ENCODE measurements at places on chromosomes 5 and 9.

DNA sequence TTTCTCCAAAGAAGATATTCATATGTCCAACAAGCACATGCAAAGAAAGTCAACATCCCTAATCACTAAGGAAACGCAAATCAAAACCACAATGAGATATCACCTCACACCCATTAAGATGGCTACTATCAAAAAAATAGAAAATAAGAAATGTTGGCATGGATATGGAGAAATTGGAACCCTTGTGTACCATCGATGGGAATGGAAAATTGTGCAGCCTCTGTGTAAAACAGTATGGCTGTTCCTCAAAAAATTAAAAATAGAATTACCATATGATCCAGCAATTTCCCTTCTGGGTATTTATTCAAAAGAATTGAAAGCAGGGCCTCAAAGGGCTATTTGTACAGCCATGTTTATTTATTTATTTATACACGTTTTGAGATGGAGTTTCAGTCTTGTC, 43.0 kb upstream of the HRH2 start:
- no peak for DNase-seq

GRCh38 chr9:16715404-16715803, 155.1 kb downstream of the BNC2 start:
- DNase-seq, result no peak

GRCh38 chr5:143664623-143665022, 147.3 kb upstream of the HMHB1 start:
- no peak for DNase-seq

DNA sequence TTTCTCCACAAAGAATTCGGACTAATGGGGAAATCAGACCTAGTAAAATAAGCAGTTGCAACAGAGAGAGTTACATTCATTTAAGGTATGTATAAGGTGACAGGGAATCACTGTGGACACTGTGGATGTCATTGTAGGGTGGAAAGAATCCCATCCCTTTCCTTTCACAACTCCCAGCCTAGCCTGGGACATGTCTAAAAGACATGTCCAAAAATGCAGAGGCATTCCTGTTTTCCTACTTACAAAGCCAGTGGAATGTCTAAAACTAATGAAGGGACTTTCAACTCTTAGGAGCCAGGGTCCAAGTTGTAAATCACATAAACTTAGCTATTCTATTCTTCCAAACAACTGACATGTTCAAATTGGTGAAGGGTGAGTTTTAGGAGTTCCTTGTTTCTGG, 511.0 kb downstream of the PRELID2 start:
- DNase-seq, result no peak

DNA sequence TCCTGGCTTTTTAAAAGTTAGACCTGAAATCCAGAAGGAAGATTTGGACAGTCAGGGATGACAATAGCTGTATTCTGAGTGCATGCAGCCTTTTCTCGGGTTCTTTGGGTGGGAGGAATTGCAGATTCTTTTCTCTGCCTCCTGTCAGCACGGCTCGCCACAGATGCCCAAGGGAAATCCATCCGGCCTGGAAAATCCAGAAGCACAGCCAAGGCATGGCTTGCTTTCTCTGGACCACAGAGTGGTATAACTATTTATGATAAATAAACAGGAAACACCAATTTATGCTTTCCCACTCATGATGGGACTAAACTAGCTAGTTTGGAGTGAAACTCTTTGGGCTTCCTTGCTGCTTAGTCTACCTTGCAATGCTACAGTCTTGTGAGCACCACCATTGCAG, 59.1 kb downstream of the C9orf152 start:
- no peak for DNase-seq

DNA sequence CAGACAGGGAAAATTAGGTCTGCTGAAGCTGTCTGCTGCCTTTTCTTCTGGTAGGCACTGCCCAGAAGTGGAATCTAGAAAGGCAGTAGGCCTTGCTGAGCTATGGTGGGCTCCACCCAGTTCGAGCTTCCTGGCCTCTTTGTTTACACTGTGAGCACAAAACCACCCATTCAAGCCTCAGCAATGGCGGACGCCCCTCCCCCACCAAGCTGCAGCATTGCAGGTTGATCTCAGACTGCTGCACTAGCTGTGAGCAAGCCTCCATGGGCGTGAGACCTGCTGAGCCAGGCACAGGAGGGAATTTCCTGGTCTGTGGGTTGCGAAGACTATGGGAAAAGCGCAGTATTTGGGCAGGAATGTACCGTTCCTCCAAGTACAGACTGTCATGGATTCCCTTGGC, 18.5 kb downstream of the AGTPBP1 start:
- no peak for DNase-seq

GRCh38 chr9:96382839-96383164, 709 bp downstream of the SLC35D2 start:
- no peak for DNase-seq
